Vagina (tissue), 2 donors: ENCODE measurements at places on chromosomes 4 and X.

DNA sequence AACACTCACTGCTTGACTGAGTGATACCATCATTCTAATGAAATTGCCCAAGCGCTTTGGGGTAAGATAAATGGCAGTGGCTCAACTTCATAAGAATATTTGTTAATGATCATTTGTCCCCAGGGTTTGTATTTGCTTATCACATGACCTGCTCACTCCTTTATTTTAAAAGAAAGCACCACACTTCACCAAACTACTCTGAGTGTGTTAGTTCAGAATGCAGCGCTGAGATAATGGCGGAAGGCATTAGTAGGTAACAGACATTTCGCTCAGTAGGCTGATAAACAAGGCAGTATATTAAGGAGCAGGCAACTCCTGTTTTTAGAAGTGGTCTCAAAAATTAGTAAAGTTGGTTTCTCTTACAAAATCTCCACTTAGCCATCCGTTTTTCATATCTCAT, 1.6 kb downstream of the SNX25 start:
- DNase-seq: no peak

GRCh38 chr4:1711055-1711570, 1.0 kb downstream of the SLBP start:
- no peak for DNase-seq

DNA sequence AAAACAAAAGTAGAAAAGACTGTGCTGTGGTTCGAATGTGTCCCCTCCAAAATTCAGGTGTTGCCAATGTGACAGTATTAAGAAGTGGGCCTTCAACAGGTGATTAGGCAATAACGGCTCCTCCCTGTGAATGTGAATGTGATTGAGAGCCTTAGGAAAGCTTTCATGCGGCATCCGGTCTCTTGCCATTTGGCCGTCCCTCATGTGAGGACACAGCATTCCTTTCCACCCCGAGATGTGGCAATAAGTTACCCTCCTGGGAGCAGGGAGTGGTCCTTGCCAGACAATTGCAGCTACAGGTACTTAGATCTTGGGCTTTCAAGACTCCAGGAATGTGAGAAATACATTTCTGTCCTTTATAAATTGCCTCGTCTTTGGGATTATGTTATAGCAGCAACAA, 129.3 kb downstream of the CPEB2 start:
- DNase-seq: no peak

GRCh38 chrX:114058988-114059418, 524.9 kb upstream of the HTR2C start:
- DNase-seq: no peak

DNA sequence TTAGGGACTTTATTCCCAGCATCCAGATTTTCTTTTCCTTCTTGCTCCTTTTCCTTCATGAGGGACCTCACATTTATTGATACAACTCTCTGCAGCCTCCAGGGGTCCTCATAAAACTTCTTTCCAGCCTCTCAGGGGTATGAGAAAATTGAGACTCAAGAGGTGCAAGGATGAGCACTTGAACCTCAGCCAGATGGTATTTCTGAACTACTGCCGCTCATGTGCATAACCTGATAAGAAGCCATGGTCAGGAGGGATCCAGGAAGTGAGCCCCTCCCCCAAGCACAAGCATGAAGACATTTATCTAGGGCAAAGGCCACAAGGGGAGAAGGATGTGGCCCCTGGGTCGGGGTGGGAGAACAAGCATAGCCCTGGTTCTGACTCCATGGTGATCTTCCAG, 73.3 kb downstream of the TSPAN7 start:
- no peak for DNase-seq

DNA sequence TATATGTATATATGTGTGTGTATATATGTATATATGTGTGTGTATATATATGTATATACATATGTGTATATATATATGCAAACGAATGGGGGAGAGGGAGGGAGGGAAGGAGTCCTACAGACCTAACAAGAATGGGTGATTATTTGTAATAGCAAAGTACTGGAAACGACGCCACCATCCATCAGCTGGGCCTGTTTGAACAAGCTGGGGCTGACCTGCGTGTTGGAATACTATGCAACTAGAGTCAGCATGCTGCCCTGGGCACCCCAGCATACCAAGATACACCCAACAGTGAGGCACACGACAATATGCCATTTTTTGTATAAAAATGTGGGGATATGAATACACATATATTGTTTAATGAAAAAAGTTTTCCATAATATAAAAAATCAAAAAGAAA, 21.6 kb upstream of the CCNQ start:
- DNase-seq: no peak

DNA sequence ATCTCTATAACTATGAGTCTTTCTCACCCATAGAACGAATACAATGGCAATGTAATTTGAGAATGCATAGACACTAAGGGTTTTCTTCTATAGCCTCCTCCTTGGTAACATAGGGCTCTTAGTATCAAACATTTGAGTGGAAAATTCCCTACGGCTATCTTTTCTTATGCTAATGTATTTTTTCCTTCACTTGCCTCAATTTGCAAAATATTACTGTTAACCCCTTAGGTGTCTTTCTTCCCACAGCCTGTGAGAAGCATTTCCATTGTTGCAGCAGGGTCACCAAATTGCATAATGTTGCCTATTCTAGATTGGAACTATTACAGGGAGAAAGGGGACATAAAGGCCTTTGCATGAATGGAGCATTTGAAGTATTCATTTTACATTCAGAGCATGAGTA, 140.5 kb upstream of the RAPGEF2 start:
- DNase-seq: no peak

DNA sequence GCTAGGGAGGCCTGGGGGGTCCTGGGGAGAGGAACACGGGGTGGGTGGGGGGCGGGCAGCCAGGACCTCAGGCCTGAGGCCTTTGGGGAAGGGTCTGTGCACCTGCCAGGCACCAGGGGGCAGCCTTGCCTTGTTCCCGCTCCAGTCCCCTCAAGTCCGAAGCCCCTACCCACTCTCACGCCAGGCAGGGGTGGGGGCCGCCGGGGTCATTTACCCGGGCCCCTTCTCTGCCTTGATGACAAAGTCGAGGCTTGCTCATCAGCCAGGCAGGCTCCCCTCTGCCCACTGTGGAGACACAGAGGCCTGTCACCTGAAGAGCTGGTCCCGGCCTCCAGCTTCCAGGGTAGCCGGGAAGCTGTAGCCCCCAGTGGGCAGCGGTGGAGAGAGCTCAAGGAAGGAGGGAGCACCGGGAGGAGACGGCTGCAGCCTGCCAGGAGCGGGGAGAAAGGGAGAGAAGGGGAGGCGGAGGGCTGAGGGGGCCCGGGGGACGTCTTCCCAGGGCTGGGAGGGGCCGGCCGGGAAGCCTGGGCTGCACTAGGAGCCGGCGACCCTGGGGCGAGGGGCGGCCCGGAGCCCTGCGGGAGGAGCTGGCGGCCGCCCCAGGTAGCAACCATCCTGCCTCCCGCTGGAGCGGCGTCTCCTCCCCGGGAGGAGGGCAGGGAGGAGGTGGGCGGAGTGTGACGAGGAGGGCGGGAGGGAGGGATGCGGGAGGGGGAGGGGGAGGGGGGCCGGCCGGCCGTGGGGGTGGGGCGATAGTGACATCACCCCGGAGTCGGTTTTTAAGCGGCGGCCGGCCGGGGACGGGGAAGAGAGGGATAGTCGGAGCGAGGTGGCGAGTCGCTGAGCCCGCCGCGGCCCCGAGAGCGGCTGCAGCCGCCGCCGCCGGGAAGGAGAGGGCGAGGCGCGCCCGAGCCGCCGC, at the start of gene SLC6A8:
TSS of gene SLC6A8 (plus strand) at position 806 of the 919 bp plus-strand sequence. CDS start 649 bp downstream, outside the sequence.
- DNase-seq: no peak

GRCh38 chr4:112327965-112328733, 31.0 kb downstream of the ALPK1 start:
- no peak for DNase-seq

DNA sequence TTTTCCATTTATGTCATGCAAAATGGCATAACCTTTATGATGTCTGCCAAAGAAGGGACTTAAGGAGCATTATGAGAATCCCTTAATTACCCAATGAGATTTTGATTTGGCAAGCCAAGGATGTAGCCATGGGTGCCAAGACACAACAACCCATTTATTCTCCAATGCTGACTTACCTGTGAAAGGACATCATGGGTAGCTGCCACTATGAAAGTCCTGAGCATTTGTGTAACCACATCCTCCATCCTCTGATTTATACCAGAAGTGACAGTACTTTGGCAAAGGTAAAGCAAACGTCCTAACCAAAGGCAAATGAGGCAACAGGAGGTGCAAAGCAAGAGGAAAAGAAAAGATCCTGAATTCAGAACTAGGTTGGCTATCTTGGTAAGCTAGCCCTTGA, 87.3 kb upstream of the EMCN start:
- no peak for DNase-seq

- DNase-seq: no peak
Measured at GRCh38 chrX:47807548-47807947, 29.2 kb upstream of the ZNF81 start.

DNA sequence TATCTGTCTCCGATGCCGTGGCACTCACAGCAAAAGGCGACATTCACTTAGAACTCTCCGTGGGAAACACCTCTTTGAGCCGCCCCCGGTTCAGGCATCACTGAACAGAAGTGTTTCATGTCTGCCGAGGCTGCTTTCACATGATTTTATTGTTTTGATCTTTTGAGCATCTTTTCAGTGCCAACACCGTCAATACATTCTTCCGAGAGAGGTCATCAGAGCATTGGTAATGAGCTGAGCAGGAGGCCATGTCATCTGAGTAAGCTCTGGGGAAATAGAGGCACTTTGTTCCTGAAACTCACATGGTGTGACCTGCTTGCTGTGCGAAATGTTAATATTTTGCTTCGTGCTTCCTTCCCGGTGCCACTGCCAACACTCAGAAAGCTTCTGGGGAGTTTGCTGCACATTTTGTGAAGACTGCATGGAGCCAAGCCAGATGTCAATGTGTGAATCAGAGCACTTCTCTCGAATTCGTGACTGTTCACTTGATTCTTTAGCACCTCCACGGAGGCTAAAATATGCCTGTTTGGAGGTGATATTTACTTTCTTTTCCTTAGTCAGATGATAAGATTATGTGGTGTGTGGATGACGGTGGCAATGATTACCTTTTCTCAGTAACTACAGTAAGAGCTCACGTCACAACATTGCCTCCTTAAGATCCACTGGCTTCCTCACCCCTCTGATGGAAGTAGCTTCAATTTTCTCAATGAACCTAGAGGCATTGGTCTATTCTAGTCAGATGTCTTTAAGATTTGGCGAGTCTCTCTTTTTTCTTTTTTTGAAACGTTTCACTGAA, 222.3 kb upstream of the HS3ST1 start:
- DNase-seq: no peak

- DNase-seq: no peak
Measured at GRCh38 chrX:105063743-105064142, 156.8 kb downstream of the TEX13A start.

DNA sequence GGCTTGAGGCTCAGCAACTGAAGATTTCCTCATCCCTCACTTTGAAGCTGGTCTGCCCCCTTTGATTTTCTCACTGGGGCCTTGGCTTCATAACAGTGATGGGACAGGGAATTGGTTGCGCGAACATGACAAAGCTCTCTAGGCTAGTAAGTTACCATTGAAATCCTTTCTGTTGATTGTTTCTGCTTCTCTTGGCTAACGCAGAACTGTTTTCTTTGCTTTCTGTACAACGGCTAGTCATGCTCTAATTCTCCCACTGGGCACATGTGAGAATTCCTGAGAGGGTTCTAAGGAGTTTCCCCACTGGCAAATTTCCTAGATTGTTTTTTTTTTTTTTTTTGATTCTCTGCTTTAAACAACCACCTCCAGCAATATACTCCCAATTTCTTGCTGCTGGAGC, 738.6 kb downstream of the PCDH7 start:
- DNase-seq: no peak

GRCh38 chr4:153418121-153418520, 48.0 kb upstream of the TMEM131L start:
- DNase-seq: no peak

- DNase-seq: no peak
Measured at GRCh38 chrX:19514791-19515614, at the start of gene MAP3K15. Gene MAP3K15, minus strand, starts transcription at chrX:19515508. Its CDS starts 247 bp downstream, at chrX:19515261.

GRCh38 chrX:85927740-85928139, 119.6 kb downstream of the CHM start:
- DNase-seq: no peak

DNA sequence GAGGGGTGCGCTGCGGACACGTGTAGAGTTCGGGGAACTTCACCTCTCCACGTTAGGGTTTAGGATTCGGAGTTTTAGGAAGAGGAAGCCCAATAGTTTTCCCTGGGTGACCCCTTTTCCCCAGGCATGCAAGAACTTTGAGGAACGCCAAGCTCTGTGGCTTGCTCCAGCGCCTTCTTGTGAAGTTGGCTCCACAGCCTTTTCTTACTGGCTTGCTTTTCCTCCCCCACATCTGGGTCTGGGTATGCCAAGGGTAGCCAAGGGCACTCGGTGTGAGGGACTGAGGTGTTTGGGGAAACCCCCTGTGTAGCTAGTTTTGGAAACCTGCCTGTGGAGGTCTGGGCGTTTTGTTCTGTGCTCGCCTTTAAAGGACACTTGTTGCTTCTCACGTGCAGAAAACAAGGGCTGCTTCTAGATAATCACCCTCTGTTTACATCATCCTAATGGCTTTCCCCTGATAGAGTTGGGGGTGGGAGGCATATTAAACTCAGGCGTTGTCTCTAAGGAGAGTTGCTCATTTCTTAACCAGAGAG, 746 bp downstream of the EDNRA start:
- DNase-seq: no peak

DNA sequence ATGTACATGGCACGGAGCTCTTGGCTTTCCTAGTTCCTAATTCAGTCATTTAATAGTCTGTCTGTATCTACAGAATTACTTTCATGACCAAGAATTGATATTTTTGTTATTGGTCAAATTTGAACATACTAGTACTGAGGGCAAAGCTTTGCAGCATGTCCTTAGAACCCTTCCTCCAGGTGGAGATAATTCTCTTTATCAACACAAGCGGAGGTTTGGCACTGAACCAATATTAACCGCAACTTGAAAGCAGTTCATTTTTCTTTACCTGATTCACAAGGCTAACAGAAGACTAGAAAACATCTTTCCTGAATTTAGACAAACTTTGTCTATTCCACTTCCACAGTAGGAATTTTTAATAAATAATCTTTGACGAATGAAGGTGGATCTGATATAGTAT, 73.8 kb downstream of the TACR3 start:
- DNase-seq: no peak

GRCh38 chrX:1657367-1658070, 42.7 kb downstream of the ASMT start:
- no peak for DNase-seq

DNA sequence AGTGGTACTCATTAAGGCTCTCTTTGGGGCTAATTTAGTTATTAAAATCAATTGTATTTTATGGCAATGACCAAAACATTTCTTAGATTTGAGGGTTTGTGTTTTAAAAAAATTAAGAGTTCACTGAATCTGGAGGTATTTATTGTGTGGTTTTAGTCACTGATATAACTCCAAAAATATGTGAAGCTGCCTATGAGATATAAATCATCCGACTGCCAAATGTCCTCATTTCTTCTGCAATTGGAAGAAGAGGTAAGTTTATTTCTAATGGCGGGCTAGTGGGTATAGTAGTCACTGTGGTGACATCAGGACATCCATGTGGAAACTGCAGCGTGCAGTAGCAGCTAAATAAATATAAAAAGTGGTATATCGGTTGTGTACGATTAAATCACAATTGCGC, 205.5 kb downstream of the MID1 start:
- no peak for DNase-seq

- DNase-seq: no peak
Measured at GRCh38 chrX:96372313-96373046, 312.2 kb upstream of the DIAPH2 start.

- DNase-seq: no peak
Measured at GRCh38 chr4:176780995-176781738, 11.6 kb downstream of the VEGFC start.

- DNase-seq: no peak
Measured at GRCh38 chr4:136650541-136651277, 881.6 kb downstream of the PCDH18 start.
